ENCODE measurements at places on chromosomes 7 and 10.

GRCh38 chr7:65962033-65962432 lies 20.0 kb downstream of the GUSB start:
- no peak for DNase-seq

- no peak for DNase-seq
These were observed 37.6 kb upstream of the AGBL3 start for GRCh38 chr7:134948736-134949135.

- DNase-seq, result no peak
These were observed 732.5 kb upstream of the POM121L12 start for GRCh38 chr7:52302765-52303520.

DNA sequence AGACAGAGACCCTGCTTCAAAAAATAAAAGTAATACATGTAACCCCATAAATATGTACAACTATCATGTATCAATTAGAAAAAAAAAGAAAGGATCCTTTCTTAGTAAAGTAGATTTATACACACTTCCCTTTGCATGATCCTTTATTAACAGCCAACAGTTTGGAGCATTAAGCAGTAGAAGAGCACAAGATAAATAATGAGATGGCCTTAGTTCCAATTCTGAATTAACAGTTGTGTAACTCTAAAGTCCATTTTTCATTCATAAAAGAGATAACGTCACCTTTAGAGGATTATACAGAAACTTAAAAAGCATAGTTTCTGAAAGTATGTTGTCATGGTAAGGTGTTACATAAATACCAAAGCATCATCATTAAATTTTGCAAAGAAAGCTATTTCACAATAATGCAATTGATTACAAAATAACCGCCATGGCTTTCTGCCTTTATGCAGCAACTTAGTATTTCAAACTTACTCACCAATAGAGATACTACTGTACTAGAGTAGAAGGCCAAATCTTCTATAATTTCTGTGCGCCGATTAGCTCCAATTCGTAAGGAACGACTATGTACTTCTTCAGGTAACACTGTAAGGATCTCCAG lies 40.3 kb downstream of the TNPO3 start:
- no peak for DNase-seq

- no peak for DNase-seq
These were observed 951.1 kb downstream of the NRG3 start for GRCh38 chr10:82826132-82826531.

GRCh38 chr10:27446091-27446918 lies 57.8 kb upstream of the RAB18 start:
- no peak for DNase-seq

DNA sequence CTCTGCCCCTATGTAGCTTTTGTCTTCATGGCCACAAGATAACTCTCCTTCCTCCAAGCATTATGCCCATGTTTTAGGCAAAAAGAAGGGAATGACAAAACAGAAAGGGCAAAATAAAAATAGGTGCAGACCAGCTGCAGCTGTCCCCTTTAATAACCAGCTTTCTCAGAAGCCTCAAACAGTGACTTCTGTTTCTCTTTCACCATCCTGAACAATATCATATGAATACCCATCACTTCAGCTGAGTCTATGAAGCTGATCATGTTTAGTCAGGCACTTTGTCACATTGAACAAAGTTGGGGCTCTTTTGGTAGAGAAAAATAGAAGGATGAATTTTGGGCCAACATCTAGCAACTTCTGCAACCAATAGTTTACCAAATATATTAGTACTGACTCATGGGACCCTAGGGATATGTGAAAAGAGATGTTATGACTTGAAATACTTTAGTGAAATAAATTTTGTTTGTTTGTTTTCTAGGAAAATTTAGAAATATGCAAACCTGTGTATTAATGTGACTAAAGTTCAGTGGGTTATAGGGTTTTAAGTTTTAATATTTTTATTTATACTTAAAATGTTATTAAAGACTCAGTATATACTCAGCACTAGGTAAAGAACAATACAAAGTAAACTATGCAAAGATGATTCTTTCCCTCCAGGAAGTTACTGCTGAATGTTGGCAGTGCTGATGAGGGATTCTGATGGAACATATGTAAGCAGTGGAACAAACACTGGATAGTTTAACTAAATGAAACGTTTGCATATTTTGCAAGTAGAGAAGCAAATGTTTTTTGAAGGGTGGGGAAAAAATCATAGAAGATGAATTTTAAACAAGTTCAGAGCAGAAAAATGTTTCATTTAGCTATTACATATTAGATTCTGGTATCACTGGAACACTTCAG lies 133.7 kb downstream of the FOXP2 start:
- no peak for DNase-seq

GRCh38 chr7:24169077-24169624 lies 114.8 kb upstream of the NPY start:
- no peak for DNase-seq

DNA sequence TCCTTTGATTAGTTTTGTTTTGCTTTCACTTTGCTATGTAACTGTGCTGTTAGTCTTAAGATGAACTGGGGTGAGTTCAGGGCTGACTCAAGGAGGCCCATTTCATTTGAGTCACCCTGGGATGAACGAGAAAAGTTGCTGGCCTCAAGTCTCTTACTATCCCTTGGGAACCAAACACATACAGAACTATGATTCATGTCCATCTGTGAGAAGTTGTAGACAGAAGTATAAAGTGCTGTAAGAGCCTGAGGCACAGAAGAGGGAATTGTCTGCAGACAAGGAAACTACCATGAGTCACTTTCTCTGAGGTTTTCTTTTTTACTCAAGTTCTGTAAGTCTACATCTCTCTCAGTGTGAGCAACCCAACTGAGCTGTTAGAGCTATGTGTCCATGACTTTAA lies 179.8 kb upstream of the CSTF2T start:
- no peak for DNase-seq

DNA sequence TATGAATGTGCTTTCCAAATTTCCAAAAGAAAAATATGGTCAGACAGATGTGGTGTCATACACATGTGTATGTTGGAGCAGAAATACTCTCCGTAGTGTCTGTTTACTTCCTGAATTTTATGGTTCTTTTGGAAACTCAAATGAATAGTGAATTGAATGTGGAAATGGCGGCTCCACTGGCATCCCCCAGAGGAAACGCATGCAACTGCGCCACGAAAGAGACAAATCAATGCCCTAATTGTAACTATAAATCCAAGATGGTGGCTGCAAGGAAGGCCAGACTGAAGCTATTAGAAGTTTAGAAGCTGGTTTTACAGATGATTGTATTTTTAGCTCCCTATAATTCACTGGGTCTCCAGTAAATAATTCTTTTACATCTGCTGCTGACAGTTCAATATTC lies 246.7 kb downstream of the FGFR2 start:
- DNase-seq, result no peak

- no peak for DNase-seq
These were observed 236.0 kb downstream of the WDR11 start for GRCh38 chr10:121087129-121087528.

GRCh38 chr7:134660961-134661376 lies 14.3 kb downstream of the BPGM start:
- DNase-seq, result no peak

Measured in stimulated activated CD4-positive, alpha-beta T cell treated with anti-CD3 and anti-CD28 coated beads, TNF-alpha, amount 100 ng/mL, for 1 hour (primary cell).